ENCODE measurements at places on chromosomes 5 and 9. TPM values are rescaled to one million over a fixed set of nuclear protein-coding genes. Genes with fewer than 3 reads are reported as not detected.

DNA sequence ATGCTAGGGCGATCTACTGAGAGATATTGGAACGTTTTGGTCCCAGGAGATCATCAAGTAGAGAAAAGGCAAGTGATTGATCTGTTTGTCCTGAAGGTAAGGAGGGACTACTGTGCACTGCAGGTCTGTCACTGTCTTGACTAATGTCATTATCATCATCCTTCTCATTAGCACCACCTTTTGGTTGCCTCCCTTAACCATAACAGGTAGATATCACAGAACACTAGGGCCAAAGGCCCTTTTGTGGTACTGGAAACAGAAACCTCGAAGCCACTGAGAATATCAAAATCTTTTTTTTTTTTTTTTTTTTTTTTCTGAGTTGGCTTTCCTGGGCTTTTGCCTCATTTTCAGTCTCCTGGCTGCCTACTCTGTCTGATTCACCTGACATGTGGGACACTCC, 134.0 kb downstream of the KCTD16 start:
- no peaks in the 10 kb centered on the region for H3K36me3 ChIP-seq
- DNase-seq, result no peak
- H3K27me3 ChIP-seq, result no peaks in the 10 kb centered on the region

- no peak for DNase-seq
- no peak overlapping the region for H3K4me3 ChIP-seq
- no peaks in the 10 kb centered on the region for H3K27me3 ChIP-seq
- H3K4me1 ChIP-seq, result no peaks in the 10 kb centered on the region
- H3K36me3 ChIP-seq, result no peaks in the 10 kb centered on the region
Measured at GRCh38 chr5:68012429-68012828, 203.1 kb upstream of the PIK3R1 start.

DNA sequence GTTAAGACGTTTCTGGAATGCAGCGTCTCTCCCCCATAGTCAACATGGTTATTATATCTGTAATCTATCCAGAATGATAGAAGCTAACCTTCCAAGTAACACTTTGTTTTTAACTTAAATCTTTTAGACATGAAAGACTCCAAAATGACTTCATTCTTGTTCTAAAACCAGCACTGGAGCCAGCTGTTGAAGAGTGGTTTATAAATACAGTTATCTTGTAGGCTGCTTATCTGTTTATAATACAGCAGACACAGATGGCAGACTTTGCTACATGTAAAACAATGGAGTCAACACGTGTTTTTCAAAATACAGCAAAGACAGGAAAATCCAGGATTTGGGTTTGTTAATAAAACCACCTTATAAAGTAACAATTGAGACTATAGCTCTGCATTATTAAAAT, 48.8 kb upstream of the RETREG1 start:
- no peak overlapping the region for H3K4me3 ChIP-seq
- DNase-seq, result no peak
- H3K4me1 ChIP-seq, result no peaks in the 10 kb centered on the region

DNA sequence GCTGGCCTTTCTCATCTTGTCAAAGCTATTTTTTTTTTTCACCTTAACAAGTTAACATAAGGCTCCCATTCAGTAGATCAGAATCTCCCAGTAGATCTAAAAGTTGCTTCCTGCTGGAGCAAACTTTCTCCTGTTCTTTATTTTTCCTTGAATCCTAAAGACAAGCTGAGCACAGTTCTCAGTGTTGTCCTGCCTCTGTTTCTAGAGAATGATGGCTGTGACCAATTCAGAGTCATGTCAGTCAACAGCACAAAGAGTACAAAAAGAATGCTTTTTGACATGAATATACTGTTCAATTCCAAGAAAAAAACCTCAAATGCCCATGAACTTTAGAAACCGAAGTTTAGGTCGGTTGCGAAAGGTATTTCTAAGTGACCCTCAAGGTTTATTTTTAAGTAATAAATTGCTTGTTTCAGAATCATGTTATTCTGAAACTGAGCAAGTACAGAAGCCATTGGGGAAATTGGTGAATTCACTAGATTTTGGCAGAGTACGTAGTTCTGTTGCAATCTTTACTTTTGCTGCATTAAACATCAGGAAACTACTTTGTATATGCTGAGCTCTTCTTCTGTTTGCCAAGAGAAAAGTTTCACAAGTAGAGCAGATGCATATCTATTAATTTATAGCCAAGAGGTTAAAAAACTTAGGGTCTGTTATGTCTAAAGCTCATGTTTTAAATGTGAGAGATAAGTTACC, 161.7 kb upstream of the RPS23 start:
- no peaks in the 10 kb centered on the region for H3K27me3 ChIP-seq
- no peaks in the 10 kb centered on the region for H3K36me3 ChIP-seq
- DNase-seq, result no peak
- H3K4me3 ChIP-seq, result no peak overlapping the region

GRCh38 chr9:108674766-108675530, 180.8 kb downstream of the ACTL7B start:
- no peaks in the 10 kb centered on the region for H3K4me1 ChIP-seq
- DNase-seq, result no peak
- H3K27ac ChIP-seq, result no peak overlapping the region
- H3K36me3 ChIP-seq, result no peaks in the 10 kb centered on the region
- H3K27me3 ChIP-seq, result no peaks in the 10 kb centered on the region

GRCh38 chr5:179967489-179967888, 59.8 kb upstream of the TBC1D9B start:
- H3K27ac ChIP-seq, result no peak overlapping the region
- DNase-seq, result no peak
- no peak overlapping the region for H3K4me3 ChIP-seq
- peaks cover 4% of the 10 kb centered on the region for H3K36me3 ChIP-seq
- no peaks in the 10 kb centered on the region for H3K27me3 ChIP-seq

DNA sequence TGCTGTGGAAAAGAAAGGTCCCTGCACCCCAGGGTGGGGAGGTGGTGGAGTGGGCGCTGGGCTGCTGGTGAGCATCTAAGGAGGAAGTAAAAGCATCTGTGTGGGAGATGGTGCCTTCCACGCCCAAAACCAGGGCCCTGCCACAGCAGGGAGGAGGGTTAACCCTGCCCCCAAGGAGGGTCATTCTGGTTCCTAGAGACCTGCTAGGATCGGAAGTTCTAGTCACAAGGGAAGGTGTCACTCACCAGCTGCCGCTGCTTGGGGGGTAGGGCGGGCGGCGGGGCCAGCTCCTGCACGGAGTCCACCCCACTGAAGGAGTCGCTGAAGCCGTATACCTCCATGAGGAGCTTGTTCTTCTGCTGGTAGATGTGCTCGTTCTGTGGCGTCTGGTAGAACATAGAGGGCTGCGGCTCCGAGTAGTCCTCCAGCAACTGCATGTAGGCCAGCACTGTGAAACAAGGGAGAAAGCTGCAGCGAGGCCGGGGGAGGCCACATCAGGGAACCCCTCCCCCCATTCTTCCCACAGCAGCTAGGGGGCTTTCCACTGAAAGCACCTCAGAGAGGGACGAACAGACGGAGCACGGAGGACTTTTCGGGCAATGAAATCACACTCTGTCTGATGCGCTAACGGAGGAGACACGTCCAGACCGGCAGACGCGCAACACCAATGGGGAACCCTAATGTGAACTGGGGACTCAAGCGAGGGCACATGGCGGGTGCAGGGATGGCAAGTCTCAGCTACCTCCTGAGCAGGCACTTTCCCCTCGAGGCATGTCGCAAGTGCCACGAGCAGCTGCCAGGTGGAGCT, 76.4 kb downstream of the PRRT1B start:
- no peak for DNase-seq
- H3K4me3 ChIP-seq, result no peak overlapping the region
- peaks cover 12% of the 10 kb centered on the region for H3K36me3 ChIP-seq
- H3K27ac ChIP-seq, result no peak overlapping the region

GRCh38 chr5:178483620-178484019, 106.6 kb downstream of the COL23A1 start:
- no peaks in the 10 kb centered on the region for H3K27me3 ChIP-seq
- DNase-seq, result no peak
- no peaks in the 10 kb centered on the region for H3K4me1 ChIP-seq
- no peak overlapping the region for H3K4me3 ChIP-seq

- H3K27ac ChIP-seq, result no peak overlapping the region
- H3K4me1 ChIP-seq, result peaks cover 3% of the 10 kb centered on the region
- H3K36me3 ChIP-seq, result no peaks in the 10 kb centered on the region
- no peak for DNase-seq
Measured at GRCh38 chr5:58122157-58122556, 337.7 kb downstream of the PLK2 start.

GRCh38 chr5:100803397-100803796, 99.7 kb downstream of the ST8SIA4 start:
- no peaks in the 10 kb centered on the region for H3K4me1 ChIP-seq
- H3K27me3 ChIP-seq, result no peaks in the 10 kb centered on the region
- no peak overlapping the region for H3K27ac ChIP-seq
- no peaks in the 10 kb centered on the region for H3K36me3 ChIP-seq
- H3K4me3 ChIP-seq, result no peak overlapping the region

DNA sequence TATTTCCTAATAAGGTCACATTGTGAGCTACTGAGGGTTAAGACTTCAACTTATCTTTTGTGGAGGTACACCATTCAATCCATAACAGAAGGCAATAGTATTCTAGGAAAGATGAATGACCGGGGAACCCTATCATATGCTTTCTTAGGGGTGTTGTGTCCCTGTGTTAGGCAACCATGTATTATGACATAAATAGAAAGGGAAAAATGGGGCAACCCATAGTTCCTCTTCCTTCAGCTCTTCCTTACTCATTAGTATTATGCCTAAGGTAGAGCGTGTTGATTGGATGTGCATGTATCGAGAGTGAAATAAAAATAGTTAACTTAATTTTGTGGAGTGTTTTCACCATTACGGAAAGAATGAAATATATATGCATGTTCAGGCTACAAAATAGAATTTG, 6.0 kb upstream of the CCNJL start:
- DNase-seq, result no peak
- no peaks in the 10 kb centered on the region for H3K36me3 ChIP-seq
- H3K4me3 ChIP-seq, result no peak overlapping the region
- no peak overlapping the region for H3K27ac ChIP-seq

DNA sequence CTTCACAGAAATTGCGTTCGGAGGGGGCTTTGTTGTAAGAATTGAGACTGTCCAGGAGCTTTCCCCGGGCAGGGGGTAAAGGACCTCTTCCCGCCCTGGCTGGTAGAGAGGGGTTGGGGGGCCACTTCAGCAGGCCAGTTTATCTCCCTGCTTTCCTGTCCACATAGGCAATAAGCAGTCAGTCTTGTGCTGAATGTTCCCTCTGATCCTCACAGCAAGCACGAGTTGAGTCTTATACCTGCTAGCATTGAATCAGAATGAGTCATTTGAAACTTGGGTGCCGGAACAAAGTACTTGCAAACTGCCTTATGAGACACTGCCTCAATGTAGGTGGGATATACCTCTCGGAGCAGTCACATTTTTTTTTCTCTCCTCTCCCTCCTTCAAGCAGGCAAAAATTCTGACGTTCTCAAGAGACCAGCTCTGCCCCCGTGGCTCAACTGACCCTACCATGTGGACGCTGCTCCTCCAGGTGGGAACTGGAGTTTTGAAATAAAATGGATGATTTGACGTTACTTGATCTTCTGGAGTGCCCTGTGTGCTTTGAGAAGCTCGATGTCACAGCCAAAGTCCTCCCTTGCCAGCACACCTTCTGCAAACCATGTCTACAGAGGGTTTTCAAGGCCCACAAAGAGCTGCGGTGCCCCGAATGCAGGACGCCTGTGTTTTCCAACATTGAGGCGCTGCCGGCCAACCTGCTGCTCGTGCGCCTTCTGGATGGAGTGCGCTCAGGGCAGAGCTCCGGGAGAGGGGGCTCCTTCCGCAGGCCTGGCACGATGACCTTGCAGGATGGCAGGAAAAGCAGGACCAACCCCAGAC, 1.3 kb downstream of the SH3RF2 start:
- H3K27me3 ChIP-seq, result no peaks in the 10 kb centered on the region
- peak overlapping the region; percentile 32 for H3K4me3 ChIP-seq
- peaks cover 1% of the 10 kb centered on the region for H3K4me1 ChIP-seq
- no peak for DNase-seq
- H3K36me3 ChIP-seq, result no peaks in the 10 kb centered on the region

DNA sequence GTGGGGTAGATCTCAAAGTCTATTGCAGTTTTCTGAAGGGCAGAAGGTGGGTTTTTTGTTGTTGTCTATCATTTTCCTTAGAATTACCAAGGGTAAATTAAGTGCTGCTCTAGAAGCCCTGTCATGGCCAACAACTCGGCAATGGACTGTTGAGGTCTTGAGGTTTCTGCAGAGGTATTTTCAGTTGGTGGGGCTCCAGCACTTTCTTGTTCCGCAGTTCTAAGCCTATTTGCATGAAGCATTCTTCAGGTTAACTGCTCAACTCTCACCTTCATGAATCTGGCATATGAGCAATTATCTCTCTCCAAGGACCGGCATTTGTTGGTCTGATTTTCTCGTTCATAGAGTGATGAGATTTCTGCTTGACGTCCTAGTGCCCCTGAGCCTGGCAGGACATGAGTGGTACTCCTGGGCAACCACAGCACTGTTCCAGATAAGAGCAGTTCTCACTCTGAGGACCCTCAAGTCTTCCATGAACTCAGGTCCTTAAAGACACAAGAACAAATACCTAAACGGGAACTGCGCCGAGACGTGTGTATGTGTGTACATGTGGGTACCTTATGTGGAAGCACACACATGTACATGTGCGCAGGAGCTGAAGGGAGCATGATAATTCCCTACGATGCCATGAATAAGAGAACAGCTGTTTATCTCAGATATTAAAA, 544.5 kb downstream of the CSNK1G3 start:
- H3K4me3 ChIP-seq, result no peak overlapping the region
- no peak overlapping the region for H3K27ac ChIP-seq
- no peaks in the 10 kb centered on the region for H3K36me3 ChIP-seq

DNA sequence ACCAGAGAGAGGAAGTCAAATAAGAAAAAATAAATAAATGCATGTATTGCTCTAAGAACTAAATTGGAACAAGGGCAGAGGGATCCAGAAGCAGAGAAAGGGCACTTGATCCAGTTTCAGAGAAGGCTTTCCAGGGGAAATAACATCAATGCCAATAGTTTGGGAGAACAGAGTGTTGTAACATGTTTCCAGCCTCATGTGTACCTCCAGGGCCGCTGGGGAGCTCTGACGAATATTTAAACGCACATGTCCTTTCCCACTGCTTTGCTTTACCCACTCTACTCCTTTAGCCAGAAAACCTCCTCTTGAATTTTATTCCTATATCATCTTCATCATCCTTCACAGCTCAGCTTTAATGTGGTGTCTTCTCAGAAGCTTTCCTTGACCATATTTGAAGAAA, 233.7 kb downstream of the ENC1 start:
- H3K4me1 ChIP-seq, result peaks cover 6% of the 10 kb centered on the region
- H3K27me3 ChIP-seq, result no peaks in the 10 kb centered on the region
- H3K4me3 ChIP-seq, result no peak overlapping the region
- DNase-seq, result no peak

DNA sequence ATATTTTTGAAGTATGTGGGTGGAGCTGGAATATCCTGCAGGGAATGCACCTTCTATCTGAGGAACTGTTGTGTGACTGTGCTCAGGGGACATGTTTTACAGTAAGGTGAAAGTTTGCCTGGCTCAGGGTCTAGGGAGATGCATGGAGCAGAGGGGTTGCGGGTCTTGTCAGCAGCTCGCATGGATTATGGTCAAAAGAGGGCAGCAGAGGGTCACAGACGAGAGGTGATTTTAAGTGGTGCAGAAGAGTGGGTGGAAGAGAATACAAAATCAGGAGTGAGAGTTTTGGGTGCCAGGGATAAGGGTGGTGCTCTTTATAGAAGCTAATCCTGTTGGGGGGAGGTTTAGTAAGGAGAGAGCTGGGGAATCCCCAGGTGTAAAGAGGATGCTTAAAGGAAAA, 53.5 kb upstream of the GRIN3A start:
- no peak overlapping the region for H3K4me3 ChIP-seq
- peaks cover 2% of the 10 kb centered on the region for H3K27me3 ChIP-seq
- no peak for DNase-seq
- no peaks in the 10 kb centered on the region for H3K4me1 ChIP-seq
- no peaks in the 10 kb centered on the region for H3K36me3 ChIP-seq

Gene MAMDC2
- total RNA-seq, result 5.9 TPM

Gene EFNA5
- total RNA-seq, result 11.5 TPM

Gene IL33
- total RNA-seq, result 68.2 TPM

Gene GCNT1
- 14.4 TPM for total RNA-seq

Gene FAM153A
- 1.0 TPM for total RNA-seq

Gene PLEKHG4B
- 0.21 TPM for total RNA-seq

Gene C5orf52
- not detected for total RNA-seq
